ENCODE measurements at places on chromosomes 5 and 9.

GRCh38 chr9:35432076-35432475 lies 57.8 kb upstream of the RUSC2 start:
- no peak for DNase-seq

GRCh38 chr9:108297073-108297472 lies 558.7 kb downstream of the ACTL7B start:
- DNase-seq: no peak

DNA sequence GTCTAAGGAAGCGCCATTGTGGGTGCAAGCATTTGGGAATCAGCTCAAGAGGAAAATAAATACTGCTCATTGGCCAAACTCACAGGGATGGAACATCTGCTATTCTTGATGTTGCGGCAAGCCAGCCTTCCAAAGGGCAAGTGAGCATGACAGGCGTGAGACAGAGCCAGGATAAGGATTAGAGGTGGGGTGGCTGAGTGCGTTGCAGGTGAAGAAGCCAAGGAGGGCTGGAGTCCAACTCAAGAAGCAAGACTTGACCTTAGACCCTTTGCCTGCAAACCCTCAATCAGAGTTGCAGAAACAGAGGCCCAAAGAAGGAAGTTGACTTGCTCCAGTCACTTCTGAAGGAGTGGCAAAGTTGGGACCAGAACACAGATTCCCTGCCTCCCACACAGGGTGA lies 79.4 kb downstream of the WWC1 start:
- no peak for DNase-seq

- DNase-seq: no peak
Observed at GRCh38 chr5:143373076-143373475, 30.4 kb downstream of the NR3C1 start.

DNA sequence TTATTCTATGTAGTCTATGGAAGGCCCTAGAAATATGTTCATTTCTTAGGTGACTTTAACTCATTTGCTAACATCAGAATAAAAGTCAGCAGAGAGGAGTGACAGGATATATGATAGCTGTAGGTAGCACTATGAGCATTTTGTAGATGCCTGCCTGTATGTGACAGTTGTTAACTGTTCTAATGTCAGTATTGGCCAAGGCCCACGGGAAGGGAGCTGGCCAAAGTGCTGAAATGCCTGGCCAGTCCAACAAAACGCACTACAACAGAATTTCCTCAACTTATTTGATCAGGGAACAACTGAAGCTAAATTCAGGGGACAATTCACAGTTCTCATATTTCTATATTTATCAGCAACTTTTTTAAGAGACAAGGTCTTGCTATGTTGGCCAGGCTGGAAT lies 20.8 kb downstream of the SV2C start:
- DNase-seq: no peak

- no peak for DNase-seq
Observed at GRCh38 chr5:140242099-140242498, 60.8 kb downstream of the PFDN1 start.

- DNase-seq: no peak
Observed at GRCh38 chr9:79610791-79611614, 39.2 kb downstream of the TLE4 start.

DNA sequence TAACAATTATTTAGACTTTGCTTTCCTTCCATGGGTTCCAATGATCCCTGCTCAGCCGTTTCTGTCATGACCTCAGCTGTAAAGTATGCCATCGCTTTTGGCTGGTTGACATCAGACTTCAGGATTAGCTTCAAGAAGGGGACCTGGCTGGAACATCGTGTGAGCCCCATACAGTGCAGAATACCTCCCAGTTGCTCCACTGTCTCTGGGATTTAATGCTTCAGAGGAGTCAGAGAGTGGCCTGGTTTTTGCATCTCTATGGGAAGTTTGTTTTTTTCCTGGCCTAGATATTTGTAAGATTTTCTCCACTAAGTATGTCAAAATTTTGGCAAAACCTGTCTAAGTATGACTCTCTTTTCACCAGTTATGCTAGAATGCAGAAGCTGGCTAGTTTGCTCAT lies 216.9 kb downstream of the GABBR2 start:
- DNase-seq: no peak

- no peak for DNase-seq
Observed at GRCh38 chr9:77802515-77803293, 154.6 kb upstream of the GNA14 start.
